ENCODE measurements at places on chromosomes 5 and 9.

GRCh38 chr9:7780261-7780988, 19.2 kb downstream of the DMAC1 start:
- DNase-seq: no peak

DNA sequence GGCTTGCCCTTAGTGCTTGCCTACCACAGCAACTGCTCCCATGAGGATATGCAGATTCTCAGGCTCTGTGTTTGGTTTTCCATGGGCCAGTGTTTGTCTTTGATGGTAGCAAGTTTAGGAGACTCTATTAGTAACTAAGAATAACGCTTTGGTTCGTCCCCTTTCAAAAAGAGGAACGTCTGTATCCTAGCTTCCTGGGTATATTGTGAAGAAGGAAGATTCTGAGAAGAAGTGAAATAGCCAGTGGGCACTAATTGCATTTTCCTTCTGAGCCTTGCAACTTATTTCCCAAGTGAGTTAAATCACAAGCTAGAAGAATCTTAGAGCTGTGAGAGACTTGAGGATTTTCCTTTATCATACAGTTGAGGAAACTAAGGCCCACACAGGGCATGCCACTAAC, 376.8 kb downstream of the PIK3R1 start:
- no peak for DNase-seq

DNA sequence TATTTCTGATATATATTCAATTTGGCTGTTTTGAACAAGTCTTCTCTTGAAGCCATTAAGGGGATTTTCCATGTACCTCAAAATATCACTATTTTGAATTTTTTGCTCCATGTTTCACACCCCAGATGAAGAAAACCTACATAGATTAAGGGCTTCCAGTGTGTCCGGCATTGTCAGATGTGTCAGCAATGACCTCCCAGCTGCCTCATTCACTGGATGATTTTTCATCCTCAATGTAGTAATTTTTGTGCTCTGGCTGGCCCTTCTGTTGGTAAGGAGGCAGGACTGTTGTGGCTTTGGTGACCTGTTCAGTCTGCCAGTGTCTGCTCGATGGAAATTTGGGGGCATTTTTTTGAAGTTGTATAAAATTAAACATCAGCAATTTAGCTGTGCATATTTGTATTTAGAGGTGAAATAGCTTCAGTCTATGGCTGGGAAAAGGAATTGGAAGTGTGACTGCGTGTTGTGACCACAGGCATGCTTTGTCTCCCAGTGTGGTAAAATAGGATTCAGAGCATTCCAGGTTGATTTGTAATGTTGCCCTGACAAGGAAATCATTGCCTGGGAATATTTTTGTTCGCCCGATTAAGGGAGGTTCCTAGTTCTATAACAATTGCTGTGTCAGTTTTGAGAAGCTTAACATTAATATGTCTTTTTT, 312.4 kb downstream of the ARHGEF28 start:
- no peak for DNase-seq

DNA sequence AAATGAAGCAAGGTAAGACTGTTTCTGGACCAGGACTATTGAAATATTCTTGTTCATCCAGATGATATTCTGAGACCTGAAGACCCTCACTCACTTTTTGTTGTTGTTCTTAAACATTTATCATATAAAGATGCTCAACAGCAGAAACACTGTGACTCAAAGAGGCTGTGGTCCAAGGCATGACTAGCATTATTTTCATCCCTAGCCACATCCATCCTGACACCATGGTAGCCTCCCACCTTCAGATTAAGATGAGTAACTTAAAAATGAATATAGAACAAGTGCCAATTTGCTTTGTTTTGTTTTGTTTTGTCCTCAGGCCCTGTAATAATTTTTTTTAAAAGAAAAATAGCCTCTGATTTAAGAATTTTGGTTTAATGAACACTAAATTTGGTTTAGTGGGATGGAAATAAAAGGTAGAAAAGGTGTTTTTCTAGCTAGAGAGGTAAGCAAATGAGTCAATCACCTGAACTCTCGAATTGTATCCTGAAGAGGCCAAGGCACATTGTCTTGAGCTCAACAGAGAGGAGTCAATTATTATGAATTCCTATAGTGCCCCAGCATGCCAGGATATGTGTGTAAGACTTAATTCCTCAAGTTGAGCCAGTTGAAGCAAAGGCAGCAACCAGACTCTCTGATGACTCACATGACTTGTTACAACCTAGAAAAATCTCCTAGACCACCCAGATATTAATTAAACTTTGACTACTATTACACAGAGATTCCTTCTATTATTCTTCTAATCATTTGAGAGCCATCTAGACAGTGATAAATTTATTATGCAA, 380.1 kb upstream of the TUSC1 start:
- no peak for DNase-seq

GRCh38 chr5:147481874-147482705, 27.8 kb downstream of the DPYSL3 start:
- no peak for DNase-seq

- no peak for DNase-seq
Observed at GRCh38 chr9:88537761-88538091, 2.7 kb downstream of the NXNL2 start.

GRCh38 chr5:71976449-71976848, 130.8 kb upstream of the MAP1B start:
- no peak for DNase-seq

- DNase-seq: peak; percentile 42
Observed at GRCh38 chr5:28766565-28767158, 1728.3 kb upstream of the CDH9 start.

GRCh38 chr9:12954441-12954840, 179.6 kb downstream of the LURAP1L start:
- no peak for DNase-seq
